ENCODE measurements at places on chromosomes 5 and 9. TPM values are rescaled to one million over a fixed set of nuclear protein-coding genes. Genes with fewer than 3 reads are reported as not detected.

The PCDHB3 gene
- polyA plus RNA-seq: 0.32 TPM

The TMEM167A gene
- 31.6 TPM for polyA plus RNA-seq

The ANGPTL2 gene
- 10.3 TPM for polyA plus RNA-seq

The COMMD10 gene
- 22.6 TPM for polyA plus RNA-seq

The TRPM3 gene
- polyA plus RNA-seq: 0.48 TPM

The HTR4 gene
- polyA plus RNA-seq: 0.16 TPM
